Calu3 (cell line): ENCODE measurements at places on chromosomes 2 and 18.

DNA sequence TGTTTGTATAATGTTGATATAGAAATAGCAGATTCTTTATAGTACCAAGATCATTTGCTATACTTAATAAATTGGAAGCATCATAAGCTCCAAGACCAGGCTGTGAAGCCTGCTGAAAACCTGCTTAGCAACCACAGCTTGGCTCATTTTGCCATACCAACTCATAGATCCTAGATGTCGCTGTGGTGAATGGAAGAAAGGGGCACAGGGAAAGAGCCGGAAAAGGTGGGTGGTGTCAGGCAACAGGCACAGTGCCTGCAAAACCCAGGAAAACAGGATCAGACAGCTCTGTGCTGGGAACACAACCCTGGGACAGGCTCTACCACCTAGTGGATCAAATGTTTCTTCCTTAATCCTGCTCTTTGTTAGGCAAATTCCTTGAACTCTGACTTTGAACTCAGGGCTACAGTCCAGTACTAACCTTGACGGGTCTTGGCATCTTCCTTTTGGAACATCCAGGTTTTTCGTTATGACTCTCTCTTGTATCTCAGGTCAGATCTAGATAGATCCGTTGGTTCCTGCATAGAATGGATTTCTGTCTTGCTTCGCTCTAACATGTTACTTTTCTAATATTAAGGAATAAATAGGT lies 31.6 kb downstream of the TWSG1 start:
- DNase-seq, result peak; percentile 69

DNA sequence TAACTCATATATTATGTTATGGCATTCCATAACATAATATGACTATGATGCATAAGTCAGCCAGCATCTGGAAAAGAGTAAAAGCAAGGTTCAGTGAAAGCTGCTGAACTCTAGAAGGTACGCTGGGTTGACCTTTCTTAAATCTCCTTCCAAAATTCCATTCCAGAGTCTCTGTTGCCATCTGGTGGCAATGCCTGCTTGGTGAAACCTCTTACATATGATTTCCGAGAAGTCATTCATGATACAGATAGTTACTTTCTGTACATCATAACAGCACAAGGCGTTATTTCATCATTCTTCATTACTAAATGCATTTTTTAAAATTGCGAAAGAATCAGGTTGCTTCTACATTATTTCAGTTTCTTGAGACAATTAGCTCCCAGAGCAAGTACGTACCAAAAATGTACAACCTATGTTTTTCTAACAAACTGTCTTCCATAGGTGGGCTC lies 7.0 kb upstream of the EPG5 start:
- DNase-seq, result peak; percentile 62

DNA sequence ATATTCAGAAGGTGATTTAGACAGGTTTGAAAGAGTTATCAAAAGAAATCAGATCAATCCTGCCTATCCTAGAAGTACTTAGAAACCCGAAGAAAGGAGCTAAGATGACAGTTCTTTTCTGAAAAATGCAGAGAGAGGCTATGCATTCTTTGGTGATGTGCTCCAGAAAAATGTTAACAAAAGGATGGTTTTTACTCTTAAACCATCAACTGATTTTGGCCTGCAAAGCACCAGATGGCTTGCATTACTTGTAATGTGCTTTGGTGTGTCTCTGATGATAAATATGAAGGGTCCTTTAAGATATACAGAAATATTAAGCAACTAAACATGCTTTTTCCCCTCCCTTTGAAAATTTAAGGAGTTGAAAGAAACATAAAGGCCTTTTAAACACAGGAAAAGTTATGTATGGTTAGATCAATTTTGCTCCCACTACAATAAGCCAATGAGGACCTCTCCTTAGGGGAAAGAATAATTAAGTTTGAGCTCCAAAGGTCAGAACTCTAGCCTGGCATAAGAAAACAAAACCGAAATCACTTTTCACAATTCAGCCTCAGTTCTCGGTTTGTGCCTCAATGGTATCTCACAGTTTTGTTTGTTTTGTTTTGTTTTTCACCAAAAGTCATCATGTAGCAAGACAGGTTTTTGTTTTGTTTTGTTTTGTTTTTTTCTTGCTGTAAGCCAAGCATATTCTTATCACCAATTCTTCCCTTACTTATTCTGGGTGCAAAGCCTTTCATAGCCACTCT lies 302.4 kb upstream of the NT5C1B start:
- no peak for DNase-seq

- no peak for DNase-seq
Measured at GRCh38 chr18:44031063-44031462, 649.6 kb upstream of the SETBP1 start.

- DNase-seq, result no peak
Measured at GRCh38 chr2:217356781-217357180, 496.9 kb upstream of the TNP1 start.

DNA sequence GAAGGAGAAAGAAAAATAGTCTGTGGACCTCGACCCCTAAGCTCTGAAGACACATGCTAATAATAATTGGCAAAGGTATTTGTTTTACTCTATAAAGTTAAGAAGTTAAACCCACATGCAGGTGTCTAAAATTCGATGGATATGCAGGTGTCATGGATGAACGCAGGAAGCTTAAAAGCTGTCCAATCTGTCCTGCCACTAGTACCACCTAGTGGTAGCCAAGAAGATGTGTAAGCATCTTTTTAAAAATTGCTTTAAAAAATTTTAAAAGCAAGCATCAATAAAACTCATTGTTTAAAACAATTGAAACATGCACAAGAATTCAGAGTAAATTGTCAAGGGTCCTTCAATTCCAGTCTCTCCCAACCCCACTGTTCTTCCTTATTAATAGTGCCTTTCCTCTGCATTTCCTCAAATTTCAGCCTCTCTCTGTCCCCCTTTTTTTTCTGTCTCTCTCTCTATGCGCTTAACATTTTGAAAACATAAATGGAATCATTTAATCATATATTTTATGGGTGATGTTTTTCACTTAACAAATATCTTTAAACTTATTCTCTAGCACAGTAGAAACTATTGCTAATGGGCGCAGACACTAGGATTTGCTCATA lies 30.6 kb upstream of the PPP3R1 start:
- DNase-seq, result peak; percentile 16

- DNase-seq, result peak; percentile 80
Measured at GRCh38 chr2:203782262-203782976, 76.0 kb downstream of the CD28 start.

- no peak for DNase-seq
Measured at GRCh38 chr2:233385489-233386044, 31.3 kb downstream of the DGKD start.
